Stimulated activated CD8-positive, alpha-beta memory T cell treated with anti-CD3 and anti-CD28 coated beads, Interleukin-7, amount 100 ng/mL, for 1 hour (primary cell): ENCODE measurements at places on chromosomes 12 and 14.

DNA sequence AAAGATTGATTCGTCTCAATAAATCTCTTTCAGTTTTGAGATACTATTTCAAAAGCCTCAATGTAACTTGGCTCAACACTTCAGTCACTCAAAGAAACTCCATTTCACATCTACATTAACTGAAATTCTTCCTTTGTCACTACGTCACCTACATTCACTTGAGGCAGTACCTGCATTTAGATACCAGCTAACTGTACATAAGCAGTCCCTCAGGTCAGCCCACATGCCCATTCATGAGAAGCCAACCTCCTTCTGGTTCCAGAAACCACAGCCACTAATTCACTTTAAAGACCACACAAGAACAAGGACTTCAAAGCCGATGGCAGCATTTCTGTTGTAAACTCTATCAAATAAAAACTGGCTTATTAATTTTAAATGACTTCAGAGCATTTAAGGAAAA lies 43.0 kb downstream of the SETD3 start:
- DNase-seq: no peak

DNA sequence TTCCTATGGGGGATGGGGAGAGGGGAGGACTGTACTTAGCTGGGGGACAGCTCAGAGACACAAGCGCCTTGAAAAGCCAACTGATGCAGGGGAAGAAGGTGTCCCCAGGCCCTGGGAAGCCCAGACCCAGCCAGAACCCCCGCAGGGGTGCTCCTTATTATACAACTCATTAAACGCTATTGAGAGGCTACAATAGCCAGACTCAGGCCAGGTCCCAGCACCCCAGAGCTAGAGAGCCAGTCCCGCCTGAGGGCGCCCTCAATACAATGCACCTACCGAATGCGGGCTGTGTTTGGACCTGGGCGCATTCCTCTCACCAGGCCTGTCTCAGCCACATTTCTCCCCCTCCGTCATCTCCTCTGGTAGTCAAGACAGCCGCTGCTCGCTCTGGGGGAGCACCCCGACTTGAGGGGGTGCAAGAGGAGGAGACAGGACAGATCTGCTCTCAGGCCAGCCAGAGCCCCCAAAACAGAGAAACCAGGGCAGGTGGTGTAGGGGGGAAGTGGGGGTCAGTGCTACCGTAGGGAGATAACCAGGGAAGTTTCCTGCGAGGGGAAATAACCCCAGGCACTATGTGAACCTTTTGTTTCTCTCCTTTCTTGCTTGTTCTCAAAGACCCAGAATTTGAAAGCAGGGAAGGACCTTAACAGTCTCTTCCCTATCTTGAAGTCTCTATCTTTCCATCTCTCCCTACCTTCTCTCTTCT lies 6.1 kb upstream of the ASIC1 start:
- DNase-seq: no peak

- DNase-seq: no peak
Observed at GRCh38 chr14:73723797-73724661, 9.8 kb upstream of the PNMA1 start.

GRCh38 chr12:26614011-26614616 lies 218.9 kb downstream of the ITPR2 start:
- no peak for DNase-seq

DNA sequence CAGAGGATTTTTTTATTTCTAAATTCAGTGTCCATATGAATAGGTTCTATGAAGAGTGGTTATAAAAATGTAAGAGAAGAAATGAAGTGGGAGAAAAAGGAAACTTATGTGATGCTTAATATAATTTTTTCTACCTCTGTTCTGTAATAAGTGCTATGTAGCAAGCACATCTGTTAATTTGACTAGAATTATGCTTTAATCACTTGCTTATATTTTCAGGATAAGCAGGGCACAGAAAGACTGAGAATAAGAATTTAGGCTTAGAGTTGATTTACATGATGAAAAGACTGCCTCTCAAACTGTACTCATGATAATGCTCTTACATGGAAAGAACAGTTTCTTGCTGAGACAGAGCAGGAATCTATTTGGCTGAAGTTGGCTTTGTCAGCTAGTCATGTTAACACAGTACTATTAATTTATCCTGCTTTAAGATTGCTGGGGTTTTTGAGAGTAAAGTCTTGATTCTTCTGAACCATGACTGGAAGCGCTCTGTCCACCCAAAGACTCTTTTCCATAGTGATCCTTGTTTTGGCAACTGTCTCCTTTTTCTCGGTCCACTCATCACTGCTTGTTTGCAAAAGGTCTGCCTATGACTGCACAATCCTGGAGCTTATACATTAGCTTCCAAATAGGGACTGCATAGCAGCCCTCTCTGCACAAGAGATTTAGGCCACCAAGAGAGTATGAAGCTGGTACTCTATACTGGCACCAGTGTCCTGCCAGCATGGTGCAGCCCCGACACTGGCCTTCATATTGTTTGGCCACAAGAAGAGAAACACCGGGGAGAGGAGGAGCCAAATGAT lies 98.8 kb downstream of the AKAP6 start:
- DNase-seq: no peak

DNA sequence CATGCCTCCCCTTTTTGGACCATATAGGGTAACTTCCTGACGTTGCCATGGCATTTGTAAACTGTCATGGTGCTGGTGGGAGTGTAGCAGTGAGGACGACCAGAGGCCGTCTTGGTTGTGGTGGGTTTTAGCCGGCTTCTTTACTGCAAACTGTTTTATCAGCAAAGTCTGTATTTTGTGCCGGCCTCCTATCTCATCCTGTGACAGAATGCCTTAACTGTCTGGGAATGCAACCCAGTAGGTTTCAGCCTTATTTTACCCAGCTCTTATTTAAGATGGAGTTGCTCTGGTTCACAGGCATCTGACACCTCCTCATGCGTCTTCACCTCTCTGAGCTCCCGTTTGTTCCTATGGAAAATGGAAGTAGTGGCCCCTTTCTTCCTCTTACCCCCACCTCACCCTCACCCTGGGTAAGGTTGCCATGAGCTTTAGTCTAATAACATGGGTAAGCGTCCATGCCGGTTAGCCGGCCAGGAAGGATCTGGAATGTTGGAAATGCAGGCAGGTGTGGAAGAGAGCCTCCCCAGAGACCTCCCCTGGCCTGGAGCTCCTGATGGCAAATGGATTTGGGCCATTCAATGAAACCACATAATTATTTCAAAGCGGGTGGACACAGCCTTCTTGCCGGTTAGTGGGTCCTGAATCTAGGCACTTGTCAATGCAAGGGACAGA lies 18.6 kb downstream of the HHIPL1 start:
- no peak for DNase-seq

- no peak for DNase-seq
Observed at GRCh38 chr14:34223373-34224148, 238.5 kb downstream of the SPTSSA start.

DNA sequence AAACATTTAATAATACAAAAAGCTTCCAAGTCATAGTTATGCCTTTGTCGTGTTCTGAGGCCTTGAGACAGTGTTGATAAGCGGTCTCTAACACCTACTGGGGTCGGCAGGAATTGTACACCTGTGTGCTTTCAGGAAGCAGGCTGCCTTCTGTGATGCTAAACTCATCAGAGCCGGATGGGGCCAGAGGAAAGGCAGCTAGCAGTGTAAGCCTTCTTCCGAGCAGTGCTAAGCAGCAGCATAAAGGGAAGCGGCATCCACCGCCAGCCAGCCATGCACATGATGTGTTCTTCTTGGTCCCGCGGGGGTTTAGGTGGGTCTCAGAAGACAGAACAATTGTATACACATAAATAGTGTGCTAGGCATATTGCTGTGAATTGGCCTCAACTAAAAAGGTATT lies 159.3 kb downstream of the SLC15A4 start:
- no peak for DNase-seq

GRCh38 chr12:132353811-132354210 lies 24.4 kb upstream of the GALNT9 start:
- no peak for DNase-seq

DNA sequence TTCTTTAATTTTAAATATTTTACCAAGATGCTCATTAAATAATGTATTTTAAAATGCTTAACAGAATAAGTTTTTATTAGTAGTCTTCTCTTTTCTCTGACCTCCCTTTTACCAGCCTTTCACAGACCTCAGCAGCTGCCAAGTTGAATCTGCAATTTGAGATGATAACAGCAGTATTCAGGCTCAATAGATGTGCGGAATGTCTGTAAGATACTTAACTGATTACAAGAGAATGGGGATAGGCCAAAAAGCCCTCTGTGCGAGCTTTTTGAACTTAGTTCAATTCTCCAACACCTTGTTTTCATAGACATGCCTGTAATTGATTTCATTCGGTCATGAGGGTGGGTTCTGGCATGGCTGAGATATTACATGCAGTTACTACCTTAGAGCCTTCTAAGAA lies 277.2 kb downstream of the TMTC2 start:
- DNase-seq: no peak

DNA sequence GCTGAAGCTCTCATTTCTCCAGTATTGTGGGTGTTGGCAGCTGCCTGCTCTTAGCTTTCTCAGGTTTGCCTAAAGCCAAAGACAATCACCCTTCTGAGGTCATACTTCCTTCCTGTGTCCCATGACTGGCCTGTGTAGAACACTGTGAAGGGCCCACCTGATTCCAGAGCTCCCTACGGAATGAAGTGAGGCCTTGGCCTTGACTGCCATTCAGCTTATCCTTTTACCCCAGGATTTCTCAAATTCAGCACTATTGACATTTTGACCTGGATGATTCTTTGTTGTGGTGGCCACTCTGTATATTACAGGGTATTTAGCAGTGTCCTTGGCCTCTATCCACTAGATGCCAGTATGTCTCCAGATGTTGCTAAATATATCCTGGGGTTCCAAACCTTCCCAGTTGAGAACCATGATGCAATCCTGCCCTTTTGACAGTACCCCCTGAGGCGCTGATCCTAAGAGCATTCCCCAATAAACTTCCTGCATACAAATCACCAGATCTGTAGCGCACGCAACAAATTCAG lies 112.3 kb upstream of the KRR1 start:
- no peak for DNase-seq

- peak; percentile 90 for DNase-seq
Observed at GRCh38 chr14:77028384-77029231, at the start of gene IRF2BPL. Gene IRF2BPL (minus strand): TSS chr14:77028708. CDS start chr14:77027792, 916 bp downstream.

- no peak for DNase-seq
Observed at GRCh38 chr12:77924703-77925102, 94.0 kb downstream of the NAV3 start.

- no peak for DNase-seq
Observed at GRCh38 chr14:61812347-61813095, 50.3 kb downstream of the SNAPC1 start.

- no peak for DNase-seq
Observed at GRCh38 chr12:64903479-64904152, 79.2 kb downstream of the TBC1D30 start.

- no peak for DNase-seq
Observed at GRCh38 chr12:122486805-122487426, 13.8 kb downstream of the ZCCHC8 start.

GRCh38 chr14:69475194-69475818 lies 9.2 kb upstream of the PLEKHD1 start:
- DNase-seq: no peak

DNA sequence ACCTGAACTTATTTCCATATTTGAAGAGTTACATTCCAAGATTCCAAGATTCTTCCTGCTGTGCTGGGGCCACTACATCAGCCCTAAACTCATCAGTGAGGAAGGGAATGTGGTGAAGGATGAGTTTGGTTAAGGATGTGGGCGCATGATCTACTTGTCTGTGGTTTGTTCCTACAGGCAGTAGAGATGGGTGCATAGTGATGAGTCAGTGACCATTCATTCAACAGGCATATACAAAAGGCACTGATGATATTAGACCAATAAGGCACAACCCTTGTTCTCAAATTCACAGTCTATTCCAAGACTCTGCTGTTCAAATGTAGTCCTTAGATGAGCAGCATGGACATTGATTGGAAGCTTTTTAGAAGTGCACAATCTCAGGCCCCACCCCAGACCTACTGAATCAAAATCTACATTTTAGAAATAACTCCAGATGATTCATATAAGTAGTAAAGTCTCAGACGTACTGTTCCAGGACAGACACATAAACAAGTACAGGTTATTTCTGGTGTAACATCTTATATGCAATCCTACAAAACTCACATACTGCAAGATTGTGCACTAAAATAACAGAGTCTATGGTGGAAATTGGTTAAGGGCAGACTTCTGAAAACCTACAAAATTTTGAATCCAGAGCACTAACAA lies 47.7 kb upstream of the MAP3K9 start:
- no peak for DNase-seq

DNA sequence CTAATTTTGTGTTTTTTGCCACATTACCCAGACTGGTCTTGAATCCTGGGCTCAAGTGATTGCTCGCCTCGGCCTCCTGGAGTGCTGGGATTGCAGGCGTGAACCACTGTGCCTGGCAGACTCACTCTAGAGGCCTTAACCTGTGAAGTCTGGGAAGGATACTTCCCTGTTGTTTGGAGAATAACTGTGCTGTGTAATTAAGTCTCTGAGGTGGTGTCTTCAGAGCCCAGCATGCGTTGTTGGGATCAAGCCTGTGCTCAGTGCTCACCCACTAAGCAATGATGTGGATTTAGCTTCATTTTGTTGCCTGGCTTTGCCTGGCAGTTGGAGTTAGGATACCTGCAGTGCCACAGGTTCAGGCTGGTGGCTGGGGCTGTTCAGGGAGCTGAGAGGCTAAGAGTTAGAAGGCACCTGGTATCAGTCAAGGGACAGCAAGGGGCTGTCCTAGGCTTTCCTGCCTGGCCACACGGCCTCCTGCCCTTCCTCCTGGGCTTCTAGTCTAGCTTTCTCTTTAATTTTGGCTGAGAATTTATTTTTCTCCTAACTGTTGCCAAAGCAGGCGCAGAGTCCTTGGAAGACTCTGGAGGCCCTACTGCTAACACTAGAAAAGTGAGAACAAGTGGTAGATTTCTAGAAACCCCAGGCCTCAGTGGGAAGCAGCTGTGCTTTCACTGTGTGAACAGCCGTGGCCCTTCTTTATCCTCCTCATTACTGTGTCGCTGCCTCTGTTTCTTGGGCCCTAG lies 38.5 kb downstream of the EP400 start:
- no peak for DNase-seq

- no peak for DNase-seq
Observed at GRCh38 chr12:52390739-52391617, 5.5 kb upstream of the KRT84 start.

GRCh38 chr12:84290168-84290567 lies 622.4 kb downstream of the SLC6A15 start:
- no peak for DNase-seq

DNA sequence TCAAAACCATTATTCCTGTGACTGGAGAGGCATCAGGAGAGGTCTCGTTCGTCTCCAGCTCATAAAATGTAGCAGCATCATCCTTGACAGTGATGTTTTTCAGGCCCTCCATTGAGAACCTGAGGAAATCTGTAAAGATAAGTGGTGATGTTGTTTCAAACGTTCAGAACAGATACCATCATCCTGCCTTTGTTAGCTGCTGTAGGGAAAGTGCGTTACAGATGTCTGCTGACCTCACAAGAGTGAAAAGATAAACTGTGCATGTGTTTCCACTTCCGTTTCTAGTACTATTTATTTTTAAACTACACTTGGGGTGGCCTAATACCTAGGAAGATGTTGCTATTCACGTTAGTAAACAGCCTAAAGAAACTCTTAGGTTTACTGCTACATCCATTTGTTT lies 28.4 kb downstream of the BCL2L14 start:
- DNase-seq: no peak

DNA sequence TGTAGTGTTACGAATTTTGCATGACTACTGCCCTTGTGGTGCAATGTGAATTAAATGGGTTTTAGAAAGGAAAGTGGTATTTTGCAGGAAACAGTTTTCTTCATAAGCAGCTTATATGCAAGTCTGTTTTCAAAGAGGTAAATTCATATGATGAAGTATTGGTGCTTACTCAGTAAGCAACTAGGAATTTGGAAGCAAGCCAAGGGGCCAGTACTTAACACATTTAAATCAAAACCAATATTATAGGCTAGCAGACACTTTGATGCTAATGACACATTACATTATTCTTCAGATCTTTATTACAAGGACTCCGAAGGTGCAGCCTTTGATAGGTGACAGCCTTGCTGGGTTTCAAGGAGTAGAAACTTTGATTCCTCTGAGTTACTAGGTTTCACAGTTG lies 23.1 kb downstream of the MGAT4C start:
- DNase-seq: no peak
